ENCODE measurements at places on chromosomes 2 and 18. TPM values are rescaled to one million over a fixed set of nuclear protein-coding genes. Genes with fewer than 3 reads are reported as not detected.

DNA sequence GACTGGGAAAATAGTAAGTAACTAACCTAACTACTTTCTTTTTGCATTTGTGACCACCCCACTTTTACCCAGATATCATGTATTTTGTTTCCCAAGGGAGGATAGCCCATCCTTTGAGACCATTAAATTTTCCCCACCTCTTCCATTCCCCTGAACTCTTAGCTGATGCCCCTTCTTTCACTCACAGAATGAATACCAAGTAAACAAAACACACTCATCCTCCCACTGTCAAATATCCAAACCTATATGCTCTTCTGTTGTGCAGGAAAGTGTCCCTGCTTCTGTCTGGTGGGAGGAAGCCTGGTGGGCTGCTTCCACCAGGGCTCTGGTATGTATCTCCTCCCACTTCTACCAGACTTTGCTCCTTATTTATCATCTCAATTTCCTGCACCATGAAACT is 64.6 kb upstream of the PARD3B start:
- no peak overlapping the region for H3K27ac ChIP-seq
- H3K4me1 ChIP-seq: no peaks in the 10 kb centered on the region
- H3K27me3 ChIP-seq: no peaks in the 10 kb centered on the region
- H3K4me3 ChIP-seq: no peak overlapping the region
- DNase-seq: no peak
- no peaks in the 10 kb centered on the region for H3K36me3 ChIP-seq

DNA sequence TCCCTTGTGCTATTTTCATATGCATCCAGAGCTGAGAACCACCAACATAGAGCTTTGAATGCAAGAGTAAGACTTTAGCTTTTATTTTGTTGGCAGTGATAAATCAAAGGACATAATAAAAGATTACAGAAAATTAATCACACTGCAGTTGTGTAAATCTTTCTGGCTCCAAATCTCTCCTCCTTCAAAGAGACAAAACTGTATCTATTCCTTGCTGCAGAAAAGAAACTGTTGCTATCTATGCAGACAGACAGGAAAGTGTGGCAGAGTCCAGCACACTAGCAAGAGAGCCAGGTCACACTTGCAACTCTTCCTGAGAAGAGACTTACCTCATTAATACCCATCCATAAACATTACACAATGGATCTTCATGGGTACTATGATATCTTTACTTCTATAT is 57.5 kb downstream of the DTNB start:
- peaks cover 10% of the 10 kb centered on the region for H3K4me1 ChIP-seq
- no peak overlapping the region for H3K4me3 ChIP-seq
- no peak overlapping the region for H3K27ac ChIP-seq
- no peak for DNase-seq

DNA sequence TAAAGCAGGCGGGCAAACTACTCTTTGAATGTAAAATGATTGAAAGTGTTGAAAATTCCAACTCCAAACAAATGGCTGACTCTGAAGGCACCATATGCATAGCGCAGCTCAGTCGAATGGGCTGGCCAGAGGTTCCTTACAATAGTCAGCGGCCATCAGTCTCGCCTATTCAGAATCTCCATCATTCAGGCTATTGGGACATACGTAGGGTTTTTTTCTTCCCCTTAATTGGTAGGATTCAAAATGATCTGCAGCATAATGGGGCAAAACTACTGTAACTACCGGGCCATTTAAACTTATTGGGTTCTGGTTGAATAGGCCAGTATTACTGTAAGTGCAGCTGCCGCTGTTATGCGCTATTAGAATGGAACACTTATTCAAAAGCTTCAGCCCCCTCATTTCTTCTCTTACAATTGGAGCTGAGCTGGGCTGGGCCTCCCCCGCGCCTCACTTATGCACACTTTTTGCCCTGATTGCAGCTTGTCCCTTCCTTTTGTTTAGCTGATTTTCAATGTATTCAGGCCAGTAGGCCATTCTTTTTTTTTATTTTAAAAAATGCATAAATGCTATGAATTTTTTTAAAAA is 40.4 kb downstream of the SLC9A4 start:
- no peak for DNase-seq
- H3K27ac ChIP-seq: no peak overlapping the region

GRCh38 chr2:30147196-30147714 is 448 bp downstream of the YPEL5 start:
- H3K4me1 ChIP-seq: peaks cover 39% of the 10 kb centered on the region
- no peaks in the 10 kb centered on the region for H3K27me3 ChIP-seq
- H3K27ac ChIP-seq: peak overlapping the region; percentile 98
- peaks cover 18% of the 10 kb centered on the region for H3K36me3 ChIP-seq

The NTSR2 gene
- total RNA-seq: not detected

The LYPD6 gene
- total RNA-seq: 1.0 TPM

The UGT1A3 gene
- total RNA-seq: not detected
